ENCODE measurements at places on chromosomes 11 and 22.

DNA sequence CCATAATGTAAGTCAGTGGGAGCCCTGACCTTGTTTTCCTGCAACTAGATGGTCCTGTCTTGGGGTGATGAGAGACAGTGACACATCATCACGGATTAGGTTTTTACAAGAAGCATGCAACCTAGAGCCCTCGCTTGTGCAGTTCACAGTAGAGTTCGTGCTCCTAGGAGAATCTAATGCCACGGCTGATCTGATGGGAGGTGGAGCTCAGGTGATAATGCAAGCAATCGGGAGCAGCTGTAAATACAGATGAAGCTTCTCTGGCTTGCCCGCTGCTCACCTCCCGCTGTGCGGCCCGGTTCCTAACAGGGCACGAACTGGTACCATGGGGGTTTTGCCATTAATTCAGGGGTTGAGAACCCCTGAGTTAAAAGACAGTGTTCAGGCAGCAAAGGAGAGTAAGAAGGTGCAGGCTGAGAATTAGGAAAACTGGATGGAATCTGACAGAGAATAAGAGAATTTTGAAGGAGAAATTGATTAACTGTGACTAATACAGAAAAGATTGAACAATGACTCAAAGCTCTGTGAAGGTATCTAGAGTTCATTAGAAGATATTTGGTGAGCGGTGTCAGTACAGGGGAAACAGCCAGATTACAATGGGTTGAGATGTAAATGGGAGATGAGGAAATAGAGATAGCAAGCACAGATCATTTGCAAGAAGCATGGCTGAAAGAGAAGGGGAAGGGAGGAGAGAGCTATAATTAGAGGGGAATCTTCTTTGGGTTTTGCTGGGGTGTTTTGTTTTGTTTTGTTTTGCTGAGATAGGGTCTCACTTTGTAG lies 21.0 kb downstream of the WEE1 start:
- no peak for DNase-seq

DNA sequence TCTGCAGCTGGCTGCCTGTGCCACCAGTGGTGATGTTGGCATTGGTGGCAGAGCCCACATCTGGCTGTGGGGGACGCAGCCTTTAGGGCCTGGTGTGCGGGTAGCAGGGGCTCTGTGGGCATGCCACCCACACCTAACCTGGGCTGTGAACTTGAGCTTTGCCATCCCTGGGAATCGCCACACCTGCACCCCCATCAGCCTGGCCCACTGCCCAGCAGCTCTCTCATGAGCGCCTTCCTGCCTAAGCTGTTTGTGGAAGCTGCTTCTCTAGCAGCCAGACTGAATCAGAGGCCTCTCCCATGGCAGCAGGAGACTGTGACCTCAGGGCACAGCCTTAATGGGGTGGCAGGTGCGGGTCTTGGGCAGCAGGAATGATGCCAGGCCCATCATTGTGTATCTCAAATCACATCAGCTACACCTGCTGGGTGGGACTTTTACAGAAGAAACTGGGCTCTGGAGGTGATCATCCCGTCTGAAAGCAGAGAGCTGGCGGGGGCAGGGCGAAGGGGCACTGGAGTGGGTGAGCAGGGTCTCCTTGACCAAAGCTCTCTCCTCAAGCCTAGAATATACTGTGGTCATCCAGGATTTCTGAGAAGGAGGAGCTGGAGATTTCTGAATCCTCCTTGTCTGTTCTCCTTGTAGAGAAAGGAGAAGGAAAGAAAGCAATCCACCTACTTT lies 17.8 kb upstream of the CARS1 start:
- DNase-seq: no peak

- no peak for DNase-seq
These were observed 13.9 kb upstream of the PAK1 start for GRCh38 chr11:77487790-77488189.

GRCh38 chr22:39684702-39685281 lies 114.2 kb downstream of the CACNA1I start:
- DNase-seq: no peak

- DNase-seq: no peak
These were observed 83.7 kb downstream of the STIM1 start for GRCh38 chr11:3939211-3939610.

DNA sequence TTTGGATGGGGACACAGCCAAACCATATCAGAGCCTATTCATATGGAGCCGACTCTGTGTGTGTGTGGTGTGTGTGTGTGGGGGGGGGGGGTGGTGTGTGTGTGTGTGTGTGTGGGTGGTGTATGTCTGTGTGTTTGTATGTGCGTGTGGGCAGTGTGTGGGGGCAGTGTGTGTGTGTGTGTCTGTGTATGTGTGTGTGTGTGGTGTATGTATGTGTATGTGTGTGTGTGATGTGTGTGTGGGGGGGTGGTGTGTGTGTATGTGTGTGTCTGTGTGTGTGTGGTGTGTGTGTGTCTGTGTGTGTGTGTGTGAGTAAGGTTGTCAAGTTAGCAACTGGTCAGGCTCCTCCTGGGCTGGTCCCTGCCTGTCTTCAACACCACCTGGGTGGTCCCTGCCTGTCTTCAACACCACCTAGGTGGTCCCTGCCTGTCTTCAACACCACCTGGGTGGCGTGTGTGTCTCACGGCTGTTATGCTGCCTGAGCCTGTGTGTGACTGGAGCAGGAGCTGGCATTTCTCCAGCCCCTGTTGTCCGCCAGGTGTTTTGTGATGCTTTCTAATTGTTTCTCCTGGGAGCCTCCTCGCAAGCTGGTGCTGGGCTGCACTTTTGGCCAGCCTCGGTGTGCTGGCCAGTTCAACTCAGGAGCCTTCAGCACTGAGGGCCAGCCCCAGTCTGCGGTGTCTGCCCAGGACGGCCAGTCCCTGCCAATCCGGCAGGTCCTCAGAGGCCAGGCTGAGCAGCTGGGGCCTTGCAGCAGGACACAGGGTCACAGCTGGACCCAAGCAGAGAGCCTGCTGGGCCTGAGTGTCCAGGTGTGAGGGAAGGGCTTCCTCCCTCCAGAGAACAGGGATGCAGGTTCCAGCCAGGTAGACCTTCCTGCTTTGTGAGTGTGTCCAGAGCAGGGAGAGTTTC lies 21.5 kb upstream of the PVALB start:
- no peak for DNase-seq

DNA sequence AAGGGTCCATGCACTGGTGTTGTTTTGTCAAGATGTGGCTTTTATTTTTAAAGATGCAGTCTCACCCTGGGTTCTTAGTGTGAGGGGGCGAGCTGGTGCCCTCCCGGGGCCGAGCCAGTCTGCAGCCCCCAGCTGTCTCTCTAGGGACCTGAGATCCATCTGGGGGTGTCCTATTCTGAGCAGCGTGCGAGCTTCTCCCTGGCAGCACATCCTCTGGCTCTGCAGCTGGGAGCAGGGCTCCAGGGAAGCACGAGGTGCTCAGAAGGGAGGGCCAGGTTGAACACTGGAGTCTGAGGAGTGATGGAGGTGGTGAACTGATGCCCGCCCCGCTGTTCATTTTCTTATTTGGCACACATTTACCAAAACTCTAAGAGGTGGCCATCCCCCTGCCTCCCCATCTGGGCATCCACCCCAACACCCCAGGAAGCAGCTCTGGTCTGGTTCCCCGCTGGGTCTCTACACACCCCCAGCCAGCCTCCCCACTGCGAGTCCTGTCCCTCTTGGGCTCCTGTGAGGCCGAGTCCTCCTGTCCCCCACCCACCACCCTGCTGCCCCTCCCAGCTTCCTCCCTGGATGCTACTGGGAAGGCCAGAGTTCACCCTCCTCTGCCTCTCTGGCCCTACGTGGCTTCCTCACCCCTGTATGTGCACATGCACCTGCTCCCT lies 956.4 kb downstream of the BRD1 start:
- no peak for DNase-seq

DNA sequence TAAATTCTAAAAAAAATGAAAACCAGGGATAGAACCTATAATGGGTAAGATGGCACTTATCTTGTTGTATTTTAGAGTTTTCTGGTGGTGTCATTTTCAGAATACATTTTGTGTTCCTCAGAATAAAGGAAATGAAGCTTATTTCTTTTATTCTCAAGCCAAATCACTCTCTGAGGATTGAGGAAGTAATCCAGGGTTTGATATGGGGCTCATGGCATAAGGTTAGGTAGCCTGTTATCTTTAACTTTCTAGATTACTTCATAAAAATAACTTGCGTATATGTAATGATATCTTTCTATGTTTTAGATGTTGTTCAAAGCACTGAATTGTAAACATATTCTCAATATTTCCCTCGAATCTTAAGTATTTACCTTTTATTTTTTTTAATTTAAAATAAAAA lies 33.5 kb downstream of the PDE3B start:
- DNase-seq: no peak

GRCh38 chr11:131824771-131825170 lies 454.4 kb downstream of the NTM start:
- no peak for DNase-seq

- no peak for DNase-seq
These were observed 206.3 kb upstream of the BLID start for GRCh38 chr11:122322329-122322728.

- no peak for DNase-seq
These were observed 36.6 kb upstream of the FEZ1 start for GRCh38 chr11:125532668-125533067.

- no peak for DNase-seq
These were observed 785 bp downstream of the CLPB start for GRCh38 chr11:72433455-72434036.

DNA sequence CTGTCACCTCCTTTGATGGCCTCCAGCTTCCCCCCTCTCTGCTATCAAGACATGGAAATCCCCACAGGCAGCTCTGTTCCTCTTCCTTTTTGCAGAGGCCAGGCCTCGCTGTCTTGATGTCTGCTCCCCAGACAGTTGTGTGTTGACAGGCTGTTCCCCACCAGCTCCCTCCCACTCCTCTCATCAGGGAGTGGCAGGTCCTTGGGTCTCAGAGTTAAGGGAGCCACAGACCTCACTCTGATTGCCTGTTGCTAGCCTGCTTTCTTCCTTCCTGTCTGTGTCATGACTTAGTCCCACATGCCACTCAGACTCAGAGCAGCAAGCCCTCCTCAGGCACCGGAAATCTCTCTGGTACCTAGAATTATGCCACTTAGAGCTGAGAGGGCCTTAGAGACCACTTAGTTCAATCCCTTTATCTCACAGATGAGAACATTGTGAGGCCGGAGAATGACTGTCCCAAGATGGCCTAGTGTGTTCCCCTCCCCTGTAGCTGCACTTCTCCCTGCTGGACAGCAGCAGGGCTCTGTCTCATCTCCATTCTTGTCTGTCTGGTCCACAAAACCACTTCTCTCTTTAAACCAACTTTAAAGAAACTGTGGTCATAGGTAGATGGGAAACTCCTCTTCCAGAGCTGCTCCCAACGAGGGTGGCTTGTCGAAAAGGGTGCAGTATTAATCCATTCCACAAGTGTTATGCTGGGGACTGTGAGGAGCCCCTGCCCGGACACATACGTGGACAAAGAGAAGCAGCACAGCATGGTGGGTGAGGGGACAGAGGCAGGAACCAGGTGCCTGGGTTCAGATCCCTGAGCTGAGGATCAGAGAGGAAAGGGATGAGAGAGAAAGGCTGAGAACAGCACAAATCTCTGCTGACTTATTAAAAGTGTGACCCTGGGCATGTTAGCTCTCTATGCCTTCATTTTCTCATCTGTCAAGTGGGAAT lies 4.2 kb downstream of the AMPD3 start:
- no peak for DNase-seq

DNA sequence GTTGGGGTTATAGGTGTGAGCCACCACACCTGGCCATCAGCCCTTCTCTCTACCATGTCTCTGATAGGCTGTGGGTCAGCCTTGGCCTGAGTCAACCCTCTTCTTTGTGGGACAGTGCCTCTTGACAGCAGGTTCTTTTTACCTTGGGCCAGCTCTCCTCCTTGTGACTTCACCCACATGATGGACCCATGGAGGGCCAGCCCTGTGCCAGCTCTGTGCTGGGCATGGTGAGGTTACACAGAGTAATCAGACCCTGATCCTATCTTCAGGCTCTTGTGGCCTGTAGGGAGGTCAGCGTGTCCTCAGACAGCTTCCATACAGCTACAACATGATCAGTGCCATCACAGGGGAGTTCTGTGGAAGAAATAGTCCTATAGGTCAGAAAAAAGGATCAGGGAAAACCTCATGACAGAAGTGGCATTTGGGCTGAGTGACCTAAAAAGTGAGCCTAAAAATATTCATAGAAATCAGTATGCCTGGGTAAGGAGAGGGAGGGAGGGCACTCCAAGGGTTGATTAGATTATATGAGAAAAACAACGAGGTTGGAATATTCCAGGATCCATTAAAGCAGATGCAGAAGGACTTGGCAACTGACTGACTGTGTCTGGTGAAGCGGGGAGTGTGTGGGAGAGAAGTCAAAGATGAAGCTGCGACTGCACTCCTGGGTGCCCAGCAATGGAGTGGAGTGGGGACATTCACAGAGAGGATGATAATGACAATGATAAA lies 17.1 kb downstream of the OTOG start:
- no peak for DNase-seq

DNA sequence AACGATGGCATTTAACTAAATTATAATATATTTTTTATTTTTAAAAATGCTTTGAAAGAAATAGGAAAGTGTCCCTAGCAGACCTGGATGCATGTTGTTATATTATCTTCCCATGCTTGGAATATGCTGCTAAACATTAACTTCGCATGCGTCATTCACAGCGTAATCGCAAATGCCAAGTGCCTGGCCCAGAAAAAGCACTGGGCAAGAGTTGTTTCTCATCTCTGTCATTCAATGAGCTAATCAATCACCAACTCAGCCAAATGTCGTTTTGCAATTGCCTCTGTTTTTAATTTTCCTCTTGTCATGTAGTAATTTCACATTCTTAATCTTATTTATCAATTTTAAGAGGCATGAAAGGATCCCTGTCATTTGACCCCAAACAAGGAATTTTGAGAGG lies 1421.9 kb downstream of the BRD1 start:
- DNase-seq: no peak

DNA sequence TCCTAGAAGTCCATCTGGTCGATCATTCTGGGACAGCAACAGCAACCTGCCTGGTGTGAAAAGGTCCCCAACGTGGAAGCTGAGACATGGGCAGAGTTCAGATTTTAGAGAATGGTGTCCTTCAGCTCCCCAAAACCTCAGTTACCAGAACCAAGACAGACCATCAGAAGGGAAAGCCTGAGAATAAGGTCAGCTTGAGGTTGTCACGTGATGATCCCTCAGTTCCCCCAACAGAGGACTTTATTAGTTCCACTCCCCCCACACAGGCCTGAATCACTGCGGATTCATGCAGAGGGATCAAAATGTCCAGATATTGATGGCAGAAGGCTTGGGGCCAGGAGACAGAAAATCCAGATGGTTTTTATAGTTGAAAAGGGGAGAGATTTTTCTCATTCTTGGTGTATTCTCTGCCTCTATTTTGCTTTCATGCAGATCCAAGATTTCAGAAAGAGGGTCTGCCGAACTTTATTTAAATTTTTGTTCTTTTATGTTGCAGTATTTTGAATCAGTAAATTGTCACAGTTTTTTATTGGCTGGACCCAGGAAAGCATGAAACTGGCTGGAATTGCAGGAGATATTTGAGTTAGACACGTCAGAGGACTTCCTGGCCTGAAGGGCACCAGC lies 139.0 kb upstream of the NTM start:
- no peak for DNase-seq

GRCh38 chr11:119298726-119299125 lies 18.2 kb downstream of the MCAM start:
- no peak for DNase-seq

- no peak for DNase-seq
These were observed 9.2 kb upstream of the AIFM3 start for GRCh38 chr22:20957683-20958431.

Measured in urinary bladder (tissue), 4 donors.